Frontal cortex (tissue), 4 donors: ENCODE measurements at places on chromosomes 11 and 22. TPM values are rescaled to one million over a fixed set of nuclear protein-coding genes. Genes with fewer than 3 reads are reported as not detected.

- no peak for DNase-seq
These were observed 3.6 kb downstream of the MMP1 start for GRCh38 chr11:102794382-102794781.

DNA sequence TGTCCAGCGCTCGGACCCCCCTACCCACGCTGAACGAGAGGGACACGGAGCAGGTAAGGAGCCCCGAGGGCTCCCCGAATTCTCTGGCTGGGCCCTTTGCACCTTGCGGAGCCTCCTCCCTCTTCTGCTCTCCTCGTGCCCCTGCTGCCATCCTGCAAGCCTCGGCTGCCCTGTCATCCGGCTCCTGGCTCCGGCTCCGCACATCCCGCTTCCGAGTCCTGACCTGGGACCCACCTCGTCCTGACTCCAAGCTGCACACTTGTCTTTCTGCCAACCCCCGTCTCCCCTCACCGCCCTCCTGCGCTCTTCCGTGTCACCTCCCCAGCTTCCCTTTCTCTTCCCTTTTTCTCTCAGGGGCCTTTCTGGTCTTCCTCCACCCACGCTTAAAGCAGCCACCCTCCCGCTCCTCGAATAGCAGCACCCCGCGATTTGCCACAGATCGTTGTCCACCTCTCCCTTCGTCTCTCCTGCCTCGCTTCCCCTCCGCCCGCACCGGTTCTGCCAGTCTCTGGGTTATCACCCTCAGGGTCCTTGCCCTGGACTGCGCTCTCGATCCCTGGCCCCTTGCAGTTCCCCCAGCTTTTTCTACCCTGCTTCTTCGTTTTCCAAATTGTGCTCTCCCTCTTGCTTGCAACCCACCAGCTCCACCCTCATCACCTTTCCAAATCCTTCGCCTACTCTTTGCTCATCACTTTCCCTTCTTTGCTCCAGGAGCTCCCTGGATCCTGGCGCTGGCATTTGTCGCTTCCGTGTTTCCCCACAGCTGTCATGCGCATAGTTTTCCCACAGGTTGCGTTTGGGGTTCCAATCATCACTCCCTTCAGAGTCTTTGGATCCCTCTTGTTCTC, 822 bp downstream of the MARK2 start:
- no peak for DNase-seq

DNA sequence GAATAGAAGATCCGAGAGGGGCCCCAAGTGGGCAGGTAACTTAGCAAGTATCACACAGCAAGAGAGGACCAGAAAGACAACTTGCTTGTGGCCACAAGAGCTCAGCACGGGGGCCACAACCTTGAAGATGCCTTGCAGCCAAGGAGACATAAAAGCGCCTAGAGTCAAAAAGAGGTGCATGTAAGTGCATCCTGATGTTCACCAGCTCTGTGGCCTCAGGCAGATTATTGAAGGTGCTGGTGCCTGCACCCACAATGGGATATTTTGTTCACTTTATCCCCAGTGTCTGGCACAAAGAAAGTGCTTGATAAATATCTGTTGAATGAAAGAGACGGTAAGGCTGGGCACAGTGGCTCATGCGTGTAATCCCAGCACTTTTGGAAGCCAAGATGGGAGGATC, 106.0 kb upstream of the ASPHD2 start:
- no peak for DNase-seq

- DNase-seq: no peak
These were observed 2.6 kb upstream of the ETS1 start for GRCh38 chr11:128589998-128590397.

- no peak for DNase-seq
These were observed 6.7 kb downstream of the NECTIN1 start for GRCh38 chr11:119722281-119722794.

- DNase-seq: peak; percentile 20
These were observed 75.1 kb downstream of the KIRREL3 start for GRCh38 chr11:126925321-126926093.

DNA sequence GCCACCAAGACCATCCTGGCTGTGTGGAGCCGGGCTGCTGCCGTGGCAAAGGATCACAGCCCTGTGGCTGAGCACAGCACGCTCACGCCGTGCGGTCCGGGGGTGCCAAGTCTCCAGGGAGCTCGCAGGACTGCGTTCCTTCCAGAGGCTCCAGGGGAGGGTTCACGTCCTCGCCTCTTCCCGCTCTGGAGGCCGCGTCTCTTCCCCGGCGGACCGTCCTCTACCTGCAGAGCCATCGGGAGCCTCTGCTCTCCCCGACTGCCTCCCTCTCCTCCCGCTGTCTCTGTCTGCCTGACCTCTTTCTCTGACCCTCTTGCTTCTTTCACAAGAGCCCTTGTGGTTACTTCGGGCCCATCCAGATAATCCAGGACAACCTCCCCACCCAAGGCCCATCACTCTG, 11.4 kb upstream of the MUC5AC start:
- no peak for DNase-seq

GRCh38 chr11:118679483-118679882, at the start of gene TREH:
TREH (minus strand) TSS chr11:118679650; CDS start chr11:118679627, 23 bp downstream.
- DNase-seq: no peak

GRCh38 chr22:35987487-35987886, 41.1 kb downstream of the RBFOX2 start:
- no peak for DNase-seq

PKDREJ gene
- under 0.01 TPM for total RNA-seq

DNA sequence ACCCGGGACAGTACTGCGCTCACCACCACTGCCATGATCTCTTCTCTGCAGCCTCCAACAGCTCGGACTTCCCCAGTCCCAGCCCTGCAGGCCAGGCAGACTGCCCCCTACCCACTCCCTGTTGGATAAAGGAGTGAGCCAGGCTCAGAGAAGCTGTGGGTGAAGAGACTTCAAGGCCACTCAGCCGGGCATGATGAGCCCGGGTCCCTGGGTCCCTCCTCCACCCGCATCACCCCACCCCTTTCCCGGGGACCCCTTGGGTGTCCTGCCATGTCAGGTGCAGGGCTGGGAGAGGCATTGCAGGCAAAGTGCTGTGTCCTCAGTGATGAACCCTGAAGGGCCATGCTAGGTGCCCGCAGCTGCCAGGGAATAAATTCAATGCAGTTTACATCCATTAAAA, 14.5 kb downstream of the LSP1 start:
- no peak for DNase-seq

TMPRSS5 gene
- total RNA-seq: 0.41 TPM

KDELR3 gene
- total RNA-seq: 1.2 TPM

SMCO4 gene
- 2.9 TPM for total RNA-seq

ME3 gene
- 110 TPM for total RNA-seq

DNA sequence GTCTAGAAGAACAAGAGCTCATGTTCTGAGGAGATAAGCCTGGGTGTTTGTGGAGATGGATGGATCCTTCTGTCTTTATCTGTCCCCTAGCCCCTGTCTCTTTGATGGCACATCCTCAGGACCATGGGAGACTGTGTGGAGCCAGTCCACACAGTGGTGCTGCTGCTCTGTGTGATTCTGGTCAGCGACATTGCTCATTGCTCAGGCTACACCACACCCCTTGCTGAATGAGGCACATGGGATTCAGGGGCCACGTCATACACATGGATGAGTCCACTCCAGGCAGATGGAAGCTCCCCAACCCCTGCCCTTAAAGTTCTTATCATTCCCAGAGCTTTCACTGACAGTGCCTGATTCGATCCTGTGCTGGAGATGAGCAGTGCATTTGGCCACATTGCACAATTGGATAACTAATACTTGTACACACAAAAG, 222.2 kb downstream of the NAV2 start:
- DNase-seq: no peak

- no peak for DNase-seq
These were observed 38.9 kb downstream of the ARHGEF12 start for GRCh38 chr11:120375076-120375475.

DNA sequence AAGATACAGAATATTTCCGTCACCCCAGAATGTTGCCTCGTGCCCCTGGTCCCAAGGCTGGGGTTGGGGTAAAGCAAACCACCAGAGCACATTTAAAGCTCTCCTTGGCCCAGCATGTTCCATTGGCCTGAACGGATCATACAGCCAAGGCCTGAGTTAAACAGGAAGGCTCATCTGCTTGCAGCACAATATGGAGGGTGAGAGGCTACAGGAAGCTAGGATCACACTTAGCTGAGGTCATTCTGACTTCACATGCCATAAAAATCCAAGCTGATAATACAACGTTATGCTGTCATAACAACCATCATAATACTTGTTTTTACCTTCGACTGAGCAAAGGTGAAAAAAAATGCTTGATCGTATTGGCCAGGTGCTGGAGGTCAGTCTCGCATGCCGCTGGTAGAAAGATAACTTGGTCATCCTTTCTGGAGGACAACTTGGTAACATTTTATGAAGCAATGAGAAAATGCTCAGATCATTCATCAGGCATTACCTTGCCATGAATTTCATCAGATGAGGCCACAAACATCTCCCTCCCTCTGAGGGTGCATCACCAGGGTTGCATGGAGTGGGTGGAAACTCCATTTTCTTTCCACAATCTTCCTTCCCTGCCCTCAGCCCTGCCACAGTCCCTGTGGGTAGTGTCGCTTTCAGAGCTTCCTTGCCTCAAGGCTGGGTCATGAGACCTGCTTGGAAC, 31.9 kb upstream of the RTL6 start:
- DNase-seq: no peak

DNA sequence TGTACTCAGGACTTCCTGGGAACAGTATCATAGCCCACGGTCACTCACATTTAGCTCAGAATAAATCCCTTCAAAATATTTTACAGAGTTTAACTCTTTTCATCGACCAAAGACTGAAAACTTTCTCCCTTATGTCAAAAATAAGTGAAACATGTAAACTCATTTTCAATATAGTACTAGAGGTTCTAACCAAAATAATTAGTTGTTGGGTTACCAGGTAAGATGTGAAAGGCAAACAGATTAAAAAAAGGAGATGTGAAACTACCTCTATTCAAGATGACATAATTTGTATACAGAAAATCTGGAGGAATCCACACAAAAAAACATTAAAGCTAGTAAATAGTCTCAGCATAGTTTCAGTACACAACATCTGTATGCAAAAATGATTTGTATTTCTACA, 20.3 kb downstream of the XKR3 start:
- no peak for DNase-seq

DNA sequence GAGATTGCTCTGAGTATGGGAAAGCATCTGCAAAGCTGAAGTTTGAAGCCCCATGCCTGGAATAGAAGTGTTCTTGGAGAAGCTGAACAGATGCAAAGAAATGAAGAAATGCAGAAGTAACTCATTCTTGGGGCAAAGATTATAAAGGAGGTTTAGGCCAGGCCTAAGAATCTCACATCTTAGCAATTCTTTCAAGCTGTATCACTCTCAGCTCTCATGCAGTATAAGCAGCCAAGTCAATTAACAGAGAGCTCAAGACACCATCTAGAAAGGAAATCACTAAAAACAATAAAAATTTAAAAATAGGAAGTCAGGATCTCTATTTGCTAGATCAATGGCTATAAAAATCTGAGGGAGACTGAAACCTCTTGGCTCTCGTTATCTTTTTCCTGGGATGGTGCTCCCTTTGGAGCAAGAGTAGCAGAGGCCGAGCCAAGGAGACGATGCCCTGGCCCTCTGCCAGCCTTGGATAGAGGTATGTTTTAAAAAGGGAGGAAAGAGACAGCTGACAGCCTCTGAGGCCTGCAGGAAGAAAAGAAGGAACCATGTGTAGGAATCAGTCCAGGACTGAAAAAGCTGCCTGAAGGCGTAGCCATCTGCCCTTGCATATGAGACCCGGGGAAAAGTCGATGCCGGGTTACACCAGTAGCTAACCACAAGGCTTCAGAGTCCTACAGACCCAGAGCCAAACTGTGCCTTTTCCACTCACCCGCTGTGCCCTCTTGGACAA, 229.8 kb downstream of the BLID start:
- no peak for DNase-seq

DNA sequence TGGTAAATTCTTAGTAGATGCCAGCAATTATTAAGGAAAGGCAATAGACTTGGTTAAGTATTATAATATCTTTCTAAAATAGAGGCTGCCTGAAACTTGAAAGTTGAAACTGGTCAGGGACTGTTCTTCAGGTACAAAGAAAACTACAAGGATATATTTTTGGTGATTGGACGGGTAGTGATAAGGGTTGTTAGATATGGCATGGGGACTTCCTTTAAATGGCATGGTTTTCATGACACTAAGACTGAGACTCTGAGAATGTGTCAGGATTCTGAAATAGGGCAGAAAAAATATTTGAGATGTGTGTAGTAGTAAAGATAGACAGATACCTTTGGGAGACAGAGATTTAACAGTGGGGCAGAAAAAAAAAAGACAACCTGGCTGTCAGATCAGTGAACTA, 108.4 kb upstream of the SLC5A12 start:
- DNase-seq: no peak

TNRC6B gene
- 29.3 TPM for total RNA-seq

DNA sequence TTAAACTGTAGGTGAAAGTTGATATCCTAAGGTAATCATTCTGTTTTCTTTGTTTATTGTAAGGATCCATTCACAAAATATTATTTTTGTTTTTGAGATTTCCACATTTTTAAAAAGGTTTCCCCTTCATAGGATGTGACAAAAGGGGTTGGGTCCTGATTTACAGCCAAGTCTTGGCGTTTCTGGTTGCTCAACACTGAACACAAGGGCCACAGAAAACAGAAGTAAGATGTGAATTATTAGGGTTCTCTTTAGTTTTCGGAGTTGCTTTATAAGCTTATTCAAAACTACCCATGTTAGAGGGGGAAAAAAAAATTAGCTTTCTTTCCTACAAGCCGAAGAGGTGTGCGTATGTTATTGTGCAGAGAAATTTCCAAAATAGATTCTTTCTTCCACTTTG, 30.0 kb upstream of the FLI1 start:
- DNase-seq: no peak
